ENCODE measurements at places on chromosomes 1 and 21. TPM values are rescaled to one million over a fixed set of nuclear protein-coding genes. Genes with fewer than 3 reads are reported as not detected.
A peak's percentile ranks its signal among the peaks of the same experiment; 100 is the strongest.

- no peak for ATAC-seq
These were observed 19.4 kb downstream of the CXADR start for GRCh38 chr21:17532292-17532691.

The DDI2 gene
- 18.3 TPM for total RNA-seq

GRCh38 chr1:244335456-244335855, 116.3 kb downstream of the ADSS2 start:
- no peak for ATAC-seq

DNA sequence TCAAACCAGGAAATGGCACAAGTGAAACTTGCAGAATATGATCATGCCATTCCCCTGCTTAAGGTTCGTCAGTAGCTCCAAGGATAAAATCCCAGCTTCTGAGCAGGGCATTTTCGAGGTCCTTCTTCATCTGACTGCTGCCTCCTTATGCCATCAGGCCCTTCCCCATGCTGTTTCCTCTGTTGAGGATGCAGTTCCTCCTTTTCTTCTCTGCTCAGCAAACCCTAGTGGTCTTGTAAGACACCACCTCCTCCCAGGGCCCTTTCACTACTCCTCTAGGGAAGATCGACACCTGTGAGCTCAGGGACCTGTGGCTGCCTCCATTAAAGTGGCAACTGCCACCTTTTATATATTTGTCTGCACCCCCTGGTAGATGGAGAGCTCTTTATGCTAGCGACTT, 62.1 kb upstream of the JUN start:
- ATAC-seq = no peak

- ATAC-seq = no peak
These were observed 110.3 kb downstream of the ZNF281 start for GRCh38 chr1:200299571-200299970.

- ATAC-seq = no peak
These were observed 6.9 kb downstream of the FMN2 start for GRCh38 chr1:240098534-240098933.

The HPCA gene
- not detected for total RNA-seq

- ATAC-seq = no peak
These were observed 39.0 kb upstream of the PPM1J start for GRCh38 chr1:112754116-112754628.

The LINGO4 gene
- not detected for total RNA-seq

The HOOK1 gene
- total RNA-seq = not detected

The PTPN22 gene
- 0.27 TPM for total RNA-seq

The NPHS2 gene
- total RNA-seq = not detected

- ATAC-seq = peak; percentile 71
These were observed 237.9 kb upstream of the PBX1 start for GRCh38 chr1:164320790-164321731.

GRCh38 chr1:218521414-218522169, 176.5 kb downstream of the TGFB2 start:
- ATAC-seq = peak; percentile 34

- no peak for ATAC-seq
These were observed 13.0 kb downstream of the INAVA start for GRCh38 chr1:200907611-200908097.

The ERI3 gene
- total RNA-seq = 58.8 TPM

DNA sequence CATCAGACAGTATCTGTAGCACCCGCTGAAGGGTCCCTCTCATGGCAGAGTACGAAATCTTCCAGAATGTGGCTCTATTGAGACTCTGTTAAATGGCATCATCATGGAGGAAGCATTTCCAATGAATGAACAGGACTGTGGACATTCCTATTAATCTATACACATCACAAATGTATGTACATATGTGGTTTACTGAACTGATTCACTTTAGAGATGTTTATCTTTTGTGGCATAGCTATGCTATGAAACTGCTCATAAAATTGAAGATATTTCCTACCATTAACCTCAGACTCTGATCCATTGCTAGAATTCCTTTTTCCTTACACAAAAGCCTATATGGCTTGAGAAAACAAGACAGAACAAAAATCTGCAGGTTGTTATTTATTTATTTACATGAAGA, 259.6 kb upstream of the RRP15 start:
- ATAC-seq = no peak

DNA sequence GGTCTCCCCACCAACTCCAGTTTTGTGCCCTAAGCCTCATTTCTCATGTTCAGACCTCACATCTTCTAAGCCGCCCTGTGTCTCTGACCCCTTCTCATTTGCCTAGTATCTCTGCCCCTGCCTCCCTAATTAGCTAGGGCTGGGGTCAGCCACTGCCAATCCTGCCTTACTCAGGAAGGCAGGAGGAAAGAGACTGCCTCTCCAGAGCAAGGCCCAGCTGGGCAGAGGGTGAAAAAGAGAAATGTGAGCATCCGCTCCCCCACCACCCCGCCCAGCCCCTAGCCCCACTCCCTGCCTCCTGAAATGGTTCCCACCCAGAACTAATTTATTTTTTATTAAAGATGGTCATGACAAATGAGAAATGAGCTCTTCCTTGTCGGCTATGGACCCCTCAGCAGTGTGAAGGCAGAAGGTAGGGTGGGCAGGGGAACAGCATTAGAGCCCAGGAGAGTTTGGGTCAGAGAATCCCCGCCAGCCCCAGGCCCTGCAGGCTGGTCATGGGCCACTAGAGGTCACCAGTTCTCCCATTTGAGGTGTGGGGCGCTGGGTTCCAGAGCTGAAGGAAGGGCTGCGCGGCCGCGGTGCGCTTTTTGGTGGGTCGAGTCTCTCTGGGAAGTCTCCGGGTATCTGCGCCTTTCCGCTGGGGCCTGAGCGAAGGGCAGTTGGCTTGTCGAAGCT, 11.5 kb downstream of the ADAMTSL4 start:
- ATAC-seq = peak; percentile 61

DNA sequence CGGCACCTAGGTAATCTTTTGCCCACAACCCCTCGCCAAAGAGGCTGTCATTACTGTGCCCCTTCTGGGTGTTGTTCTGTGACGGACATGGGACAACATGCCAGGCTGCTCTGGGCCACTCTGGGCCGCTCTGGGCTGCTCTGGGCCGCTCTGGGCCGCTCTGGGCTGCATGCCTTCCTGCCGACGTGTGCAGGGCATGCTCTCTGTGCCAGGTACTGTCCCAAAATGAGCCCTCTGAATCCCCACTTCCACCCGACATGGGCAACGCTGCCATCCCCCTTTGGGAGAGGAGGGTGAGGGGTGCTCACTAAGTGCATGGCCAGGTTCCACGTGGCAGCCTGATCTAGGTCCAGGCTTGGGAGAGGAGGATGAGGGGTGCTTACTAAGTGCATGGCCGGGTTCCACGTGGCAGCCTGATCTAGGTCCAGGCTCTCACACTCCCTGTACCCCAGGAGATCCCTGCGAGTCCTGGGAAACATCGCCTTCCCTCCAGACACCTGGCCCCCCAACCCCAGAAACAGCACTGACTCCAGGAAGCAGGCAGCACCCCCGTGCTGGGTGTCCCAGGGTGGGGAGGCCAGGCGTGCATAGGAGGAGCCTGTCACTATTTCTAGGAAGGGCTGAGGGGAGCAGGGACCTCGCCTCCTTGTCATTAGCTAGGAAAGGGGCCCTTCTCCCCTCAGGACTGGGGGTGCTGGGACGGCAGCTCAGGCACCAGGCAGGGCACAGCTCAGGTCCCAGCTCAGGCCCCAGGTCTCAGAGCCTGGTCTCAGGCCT, 16.5 kb downstream of the TTC34 start:
- ATAC-seq = no peak

DNA sequence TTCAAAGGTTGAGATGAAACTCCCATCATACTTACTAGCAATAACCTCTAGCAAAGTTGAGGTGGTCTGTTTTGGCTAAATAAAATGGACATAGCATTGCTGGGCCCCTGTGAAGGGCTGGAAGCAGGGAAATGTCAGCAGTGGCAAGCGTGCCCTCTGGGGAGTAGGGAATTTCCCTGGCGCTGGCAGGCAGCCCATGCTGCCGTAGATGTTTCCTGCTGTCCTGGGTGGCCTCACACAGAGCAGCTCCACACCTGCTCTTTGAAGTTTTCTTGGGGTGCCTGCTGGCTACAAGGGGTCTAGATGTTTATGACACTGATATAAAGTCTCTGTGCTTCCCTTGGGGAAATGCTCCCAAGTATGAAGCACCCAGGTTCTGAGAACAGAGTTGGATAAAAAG, 30.2 kb downstream of the ADARB1 start:
- ATAC-seq = peak; percentile 51

DNA sequence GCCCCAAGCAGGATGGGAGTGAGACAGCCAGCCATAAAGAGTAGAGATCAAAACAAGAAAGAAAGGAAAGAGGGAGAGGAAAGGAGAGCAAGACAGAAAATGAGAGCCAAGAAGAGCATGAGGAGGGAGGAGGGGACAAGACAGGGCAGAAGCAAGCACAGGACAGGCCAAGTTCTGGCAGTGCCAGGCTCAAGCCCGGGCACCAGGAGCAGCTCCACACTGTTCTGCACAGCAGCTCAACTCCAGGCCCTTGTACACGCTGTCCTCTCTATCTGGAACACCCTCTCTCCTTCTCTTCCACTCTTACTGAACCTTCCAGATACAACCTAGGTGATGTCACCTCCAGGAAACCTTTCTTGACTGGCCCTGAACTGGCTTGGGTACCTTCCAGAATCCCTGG, 11.7 kb downstream of the IFFO2 start:
- ATAC-seq = no peak

DNA sequence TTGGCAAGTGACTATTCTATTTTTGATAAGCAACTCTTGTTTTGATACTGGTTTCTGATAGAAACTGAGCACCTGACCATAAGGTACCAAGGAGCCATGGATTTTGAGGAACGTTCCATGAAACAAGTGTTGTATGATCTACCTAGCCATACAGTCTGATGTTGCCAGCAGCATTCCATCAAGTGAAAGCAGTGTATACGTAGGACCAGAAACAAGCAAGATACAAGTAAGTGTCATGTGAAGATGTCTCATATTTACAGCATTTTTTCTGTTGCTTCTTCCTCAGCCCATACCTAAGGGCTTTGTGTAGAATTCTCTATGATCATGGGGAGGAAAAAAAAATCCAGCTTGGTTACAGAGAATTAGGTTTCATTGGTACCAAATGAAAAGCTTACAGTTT, 55.6 kb upstream of the RABGAP1L start:
- ATAC-seq = no peak

DNA sequence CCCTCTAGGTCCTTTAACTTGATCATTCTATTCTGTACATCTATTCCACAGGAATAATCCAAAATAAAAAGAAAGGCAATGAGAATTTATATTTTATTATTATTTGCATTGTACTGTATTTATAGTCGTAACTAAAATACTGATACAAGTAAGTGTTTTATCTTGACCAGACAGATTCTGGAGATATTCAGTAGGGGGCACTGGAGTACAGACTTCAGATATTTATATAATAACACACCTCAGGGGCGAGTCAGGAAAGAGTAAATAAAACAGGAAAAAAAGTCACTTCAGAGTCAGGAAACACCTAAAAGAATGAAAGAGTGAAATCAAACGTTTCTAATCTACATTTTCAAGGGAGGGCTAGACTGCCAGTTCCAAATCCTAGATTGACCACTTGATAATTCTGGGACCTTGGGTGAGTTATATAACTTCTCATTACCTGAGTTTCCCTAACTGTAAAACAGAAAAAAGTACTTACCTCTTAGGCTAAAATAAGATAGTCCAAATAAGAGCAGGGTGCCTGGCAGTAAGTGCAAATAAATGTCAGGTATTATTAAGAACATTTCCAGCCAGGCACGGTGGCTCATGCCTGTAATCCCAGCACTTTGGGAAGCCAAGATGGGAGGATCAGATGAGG, 31.1 kb upstream of the MTF1 start:
- no peak for ATAC-seq

The MPC2 gene
- 53.7 TPM for total RNA-seq

DNA sequence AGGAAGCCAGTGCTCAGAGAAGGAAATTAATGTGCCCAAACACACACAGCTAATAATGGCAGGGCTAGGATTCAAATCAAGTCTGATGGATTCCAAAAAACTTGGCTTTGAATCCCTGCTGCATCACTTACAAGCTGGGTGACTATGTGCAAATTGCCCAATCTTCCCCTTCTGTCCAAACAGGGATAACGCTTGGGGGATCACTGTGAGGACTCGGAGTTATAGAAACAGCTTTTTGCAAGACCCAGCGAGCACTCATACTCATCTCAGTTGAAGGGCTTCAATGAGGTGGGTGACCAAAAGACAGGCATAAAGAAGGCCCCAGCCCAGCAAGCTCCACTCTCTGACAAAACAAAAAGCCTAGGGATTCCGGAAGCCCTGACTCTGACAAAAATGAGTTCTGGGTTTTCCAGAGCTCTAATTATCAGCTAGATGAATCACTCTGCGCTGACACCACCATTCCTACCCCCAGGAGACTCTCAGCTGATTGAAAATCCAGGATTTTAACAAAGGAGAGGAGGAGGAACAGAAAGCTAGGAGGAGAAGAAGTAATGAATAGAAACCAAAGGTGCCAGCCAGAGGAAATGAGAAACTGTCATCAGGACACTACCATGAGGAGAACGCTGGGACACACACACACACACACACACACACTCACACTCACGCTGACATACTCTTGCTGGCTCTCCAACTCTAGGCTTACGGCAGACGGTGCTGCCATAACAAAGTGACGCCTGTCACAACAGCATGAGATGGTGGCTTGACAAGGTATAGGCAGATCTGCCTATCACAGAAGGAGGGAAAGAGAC, 1.6 kb upstream of the STK40 start:
- peak; percentile 46 for ATAC-seq

GRCh38 chr1:56396581-56396980, 182.8 kb downstream of the PLPP3 start:
- no peak for ATAC-seq

The VHLL gene
- total RNA-seq = not detected

DNA sequence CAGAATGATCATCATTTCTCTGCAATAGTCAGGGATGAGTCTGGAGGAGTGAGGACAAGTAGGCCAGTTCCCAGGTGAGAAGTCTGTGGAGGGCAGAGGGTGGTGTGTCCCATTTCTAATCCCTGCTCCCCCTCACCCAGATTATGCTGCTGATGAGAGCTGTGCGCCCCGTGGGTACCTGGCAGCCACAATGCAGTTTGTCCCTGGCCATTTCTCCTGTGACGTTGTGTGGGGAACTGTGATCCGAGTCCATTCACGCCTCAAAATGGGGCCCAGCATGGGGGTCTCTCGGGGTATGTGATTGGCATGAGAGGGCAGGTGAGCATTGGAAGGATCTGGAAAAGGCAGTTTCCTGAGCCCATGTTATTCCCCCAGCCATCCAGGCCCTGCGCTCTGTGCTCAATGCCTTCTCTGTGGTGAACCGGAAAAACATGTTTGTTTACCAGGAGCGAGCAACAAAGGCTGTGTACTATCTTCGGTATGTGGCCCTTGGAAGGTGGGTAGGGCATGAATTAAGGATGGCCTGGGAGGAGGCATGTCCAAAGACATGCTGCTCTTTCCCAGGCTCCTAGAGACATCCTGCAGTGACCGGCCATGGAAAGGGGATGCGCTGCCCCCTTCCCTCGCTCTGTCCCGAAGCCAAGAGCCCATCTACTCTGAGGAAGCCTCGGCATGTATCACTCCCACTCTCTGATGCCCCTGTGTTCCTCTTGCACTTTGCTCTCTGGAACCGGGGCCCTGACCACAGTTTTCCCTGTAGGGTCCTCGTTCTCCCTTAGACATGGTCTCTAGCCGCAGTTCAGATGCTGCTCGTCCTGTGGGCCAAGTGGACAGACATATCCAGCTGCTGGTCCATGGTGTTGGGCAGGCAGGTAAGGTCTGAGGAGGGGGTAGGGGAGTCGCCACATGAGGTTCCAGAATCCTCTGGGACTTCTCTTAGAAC, 16.4 kb downstream of the HYI start:
- no peak for ATAC-seq

GRCh38 chr1:205497351-205497750, 7.1 kb upstream of the CDK18 start:
- no peak for ATAC-seq

Data from gastroesophageal sphincter (tissue), 4 donors.